ENCODE measurements at places on chromosomes 3 and 15. TPM values are rescaled to one million over a fixed set of nuclear protein-coding genes. Genes with fewer than 3 reads are reported as not detected.

Gene CYP8B1
- not detected for total RNA-seq

Gene CAMP
- not detected for total RNA-seq

Gene AKAP13
- 34.7 TPM for total RNA-seq

Gene MYO1E
- 212 TPM for total RNA-seq

Gene CPNE9
- total RNA-seq, result 0.30 TPM

Gene HTR3E
- total RNA-seq, result not detected

Gene KBTBD13
- total RNA-seq, result not detected

Gene KCNMB2
- not detected for total RNA-seq

Gene GATA2
- 52.0 TPM for total RNA-seq

Gene HCLS1
- total RNA-seq, result 82.7 TPM

Gene DZIP1L
- 4.9 TPM for total RNA-seq

Gene ATP2B2
- not detected for total RNA-seq

Gene PCBP4
- 56.2 TPM for total RNA-seq

Gene CPN2
- total RNA-seq, result not detected

Gene VGLL3
- 2.5 TPM for total RNA-seq

Gene GLDN
- total RNA-seq, result not detected

Gene SCAANT1
- total RNA-seq, result not detected

Gene LTK
- total RNA-seq, result 0.73 TPM

Gene ELL3
- 3.1 TPM for total RNA-seq

Gene CHRM5
- total RNA-seq, result not detected

Gene GALNT15
- total RNA-seq, result 5.3 TPM

Gene PRR20G
- total RNA-seq, result not detected
